G401 (cell line): ENCODE measurements at places on chromosomes 2 and 18.

GRCh38 chr2:71476495-71476894 is 23.1 kb downstream of the DYSF start:
- DNase-seq: no peak

DNA sequence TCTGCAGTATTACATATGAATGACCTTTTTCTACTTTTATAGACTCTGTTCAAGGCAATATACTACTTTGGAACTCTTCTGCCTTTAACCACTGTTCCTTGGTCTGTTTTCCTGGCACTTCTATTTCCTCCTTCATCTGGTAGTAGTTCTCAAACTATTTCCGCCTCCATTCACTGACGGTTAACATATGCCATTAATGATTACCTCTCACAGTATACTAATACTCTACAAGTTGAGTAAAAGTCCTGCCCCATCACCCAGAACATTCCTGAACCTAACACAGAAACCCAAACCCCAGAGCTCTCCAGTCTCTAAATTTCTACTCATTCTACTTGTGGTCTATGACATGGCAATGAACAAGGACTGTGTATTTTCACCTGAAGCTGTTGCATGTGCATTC is 4.5 kb downstream of the GFPT1 start:
- no peak for DNase-seq

DNA sequence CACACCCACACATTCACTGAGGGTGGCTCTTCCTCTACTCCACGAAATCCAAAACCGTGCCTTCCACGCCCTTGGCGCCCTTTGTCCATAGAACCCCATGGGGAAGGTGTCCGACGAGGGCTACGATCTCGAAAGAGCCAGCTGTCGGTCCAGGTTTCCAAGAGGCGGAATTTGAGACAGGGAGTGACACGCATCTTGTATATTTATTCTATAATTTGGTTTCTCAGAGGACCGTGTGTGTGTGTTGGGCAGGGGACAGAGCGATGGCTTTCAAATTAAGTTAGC is 726 bp downstream of the C2orf69 start:
- no peak for DNase-seq

DNA sequence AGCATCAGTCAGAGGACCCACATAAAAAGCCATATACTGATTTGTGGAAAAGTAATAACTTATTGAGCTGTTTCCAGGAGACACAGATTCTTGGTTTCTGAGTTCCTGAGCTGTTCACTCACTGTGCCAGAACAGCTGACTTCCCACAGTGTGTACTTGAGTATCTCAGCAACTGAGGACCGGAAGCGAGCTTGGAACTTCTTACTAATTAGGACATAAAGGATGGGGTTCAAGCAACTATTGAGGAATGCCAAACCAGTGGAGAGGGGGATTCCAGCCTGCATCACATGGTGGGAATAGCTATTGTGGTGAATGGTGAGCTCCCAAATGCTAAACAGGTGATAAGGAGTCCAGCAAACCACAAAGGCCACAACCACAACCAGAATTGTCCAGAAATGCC is 16.4 kb downstream of the EEF1B2 start:
- DNase-seq: no peak

DNA sequence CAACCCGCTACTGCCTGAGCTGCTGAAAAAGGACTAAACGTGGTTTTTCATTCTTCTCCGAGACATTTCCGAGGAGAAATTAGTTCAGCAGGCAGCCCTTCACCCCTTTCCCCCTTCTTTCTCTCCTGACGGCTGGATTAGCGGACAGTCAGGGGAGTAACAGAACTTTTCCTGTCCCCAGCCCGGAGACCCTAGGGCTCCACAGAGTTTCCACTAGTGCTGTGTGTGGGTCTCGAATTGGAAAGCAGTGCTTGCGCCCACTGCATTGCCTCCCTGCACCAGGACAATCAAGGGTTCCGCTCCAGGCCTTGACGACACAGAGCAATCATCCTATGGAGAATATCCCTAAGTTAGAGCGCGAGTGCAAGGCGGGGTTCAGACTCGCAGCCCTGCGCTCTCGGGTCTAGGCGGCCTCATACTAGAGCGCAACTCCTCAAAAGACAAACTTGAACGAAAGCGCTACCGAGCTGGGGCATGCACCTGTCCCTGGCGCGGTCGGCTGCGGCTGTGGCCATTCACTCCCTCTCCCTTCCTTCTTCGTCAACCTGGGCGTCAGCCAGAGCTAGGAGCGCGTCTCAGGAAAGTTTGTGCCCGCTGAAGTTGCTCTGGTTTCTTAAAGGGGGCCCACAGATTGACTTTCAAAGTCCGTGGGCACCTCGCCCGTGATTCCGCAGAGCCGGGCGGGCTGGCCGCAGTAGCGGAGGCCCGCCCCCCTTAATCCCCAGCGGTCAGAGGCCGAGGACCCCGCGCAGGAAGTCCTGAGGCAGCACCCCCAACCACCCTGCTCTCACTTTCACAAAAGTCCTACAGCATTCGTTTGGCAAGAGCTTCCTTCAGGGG is 801 bp downstream of the OSR1 start:
- DNase-seq: no peak

DNA sequence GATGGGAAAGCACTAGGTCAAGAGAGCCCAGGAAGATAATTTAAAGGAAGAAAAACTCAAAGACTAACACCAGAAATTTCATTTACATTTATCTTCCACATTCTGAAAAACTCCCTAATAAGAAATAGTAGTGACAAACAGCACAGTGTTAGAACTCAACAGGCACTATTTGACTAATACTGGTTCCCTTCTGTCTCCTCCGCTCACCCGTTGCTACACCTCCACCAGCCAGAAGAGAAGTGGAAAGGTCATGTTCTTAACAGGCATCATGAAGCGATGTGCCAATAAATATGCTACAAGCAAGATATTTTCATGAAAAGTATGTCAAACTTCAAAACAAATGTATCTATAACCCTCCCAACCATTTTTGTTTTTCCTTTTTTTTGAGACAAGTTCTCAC is 5.7 kb downstream of the ROCK1 start:
- DNase-seq: no peak

DNA sequence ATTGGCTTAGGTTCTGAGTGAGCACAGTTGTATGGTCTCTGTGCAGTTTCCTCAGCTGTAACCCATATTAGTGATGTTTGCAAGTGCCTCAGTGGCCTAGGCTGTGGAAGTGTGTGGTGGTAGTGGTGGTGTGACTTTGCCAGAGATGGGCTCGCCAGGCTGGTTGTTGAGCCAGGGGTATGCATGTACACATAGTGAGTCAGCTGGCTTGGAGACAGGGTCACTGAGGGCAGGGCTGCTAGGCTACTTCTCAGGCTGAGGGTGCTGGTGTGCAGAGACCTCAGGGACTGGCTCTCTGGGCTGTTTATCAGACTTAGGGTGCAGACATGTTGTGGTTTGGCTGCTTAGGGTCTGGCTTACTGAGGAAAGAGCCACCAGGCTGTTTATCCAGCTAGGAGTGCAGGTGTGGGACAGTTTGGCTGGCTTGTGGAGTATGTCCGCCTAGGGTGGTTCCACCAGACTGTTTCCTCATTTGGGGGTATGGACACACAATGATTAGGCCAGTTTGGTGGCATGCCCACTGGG is 15.0 kb downstream of the APLF start:
- no peak for DNase-seq

DNA sequence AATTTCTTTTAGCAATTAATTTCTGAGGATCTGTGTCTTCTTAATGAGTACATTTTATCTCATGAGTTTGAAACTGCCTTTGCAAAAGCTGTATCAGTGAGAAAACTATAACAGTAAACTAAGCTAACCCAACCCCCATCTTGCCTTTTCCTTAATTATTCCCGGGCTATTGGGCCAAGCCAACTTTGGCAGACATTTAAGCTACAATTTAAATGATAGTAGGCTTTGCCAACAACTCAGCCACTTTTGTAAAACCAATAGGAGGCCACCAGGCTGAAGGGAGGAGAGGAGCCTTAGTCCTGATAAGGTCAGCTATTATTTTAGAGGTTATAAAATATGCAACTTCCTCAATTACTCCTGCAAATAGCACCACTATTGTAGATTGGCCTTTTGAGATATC is 218.0 kb upstream of the KCNJ3 start:
- DNase-seq: no peak

DNA sequence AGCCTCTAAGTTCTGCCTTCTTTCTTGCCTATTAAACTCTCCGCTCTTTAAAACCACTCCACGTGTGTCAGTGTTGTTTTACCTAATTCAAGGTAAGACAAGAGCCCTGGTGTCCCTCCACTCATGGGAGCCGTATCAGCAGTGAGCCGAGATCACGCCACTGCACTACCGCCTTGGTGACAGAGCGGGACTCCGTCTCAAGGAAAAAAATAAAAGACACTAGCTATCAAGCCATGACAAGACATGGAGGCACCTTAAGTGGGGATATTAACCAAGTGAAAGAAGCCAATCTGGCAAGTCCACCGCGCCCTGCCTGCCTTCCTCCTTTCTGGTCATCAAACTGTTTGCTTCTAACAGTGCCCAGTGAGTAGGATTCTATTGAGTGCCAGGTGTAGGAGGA is 40.2 kb upstream of the LBH start:
- DNase-seq: no peak

GRCh38 chr2:201233192-201233811 is 27.0 kb upstream of the CASP8 start:
- peak; percentile 49 for DNase-seq

DNA sequence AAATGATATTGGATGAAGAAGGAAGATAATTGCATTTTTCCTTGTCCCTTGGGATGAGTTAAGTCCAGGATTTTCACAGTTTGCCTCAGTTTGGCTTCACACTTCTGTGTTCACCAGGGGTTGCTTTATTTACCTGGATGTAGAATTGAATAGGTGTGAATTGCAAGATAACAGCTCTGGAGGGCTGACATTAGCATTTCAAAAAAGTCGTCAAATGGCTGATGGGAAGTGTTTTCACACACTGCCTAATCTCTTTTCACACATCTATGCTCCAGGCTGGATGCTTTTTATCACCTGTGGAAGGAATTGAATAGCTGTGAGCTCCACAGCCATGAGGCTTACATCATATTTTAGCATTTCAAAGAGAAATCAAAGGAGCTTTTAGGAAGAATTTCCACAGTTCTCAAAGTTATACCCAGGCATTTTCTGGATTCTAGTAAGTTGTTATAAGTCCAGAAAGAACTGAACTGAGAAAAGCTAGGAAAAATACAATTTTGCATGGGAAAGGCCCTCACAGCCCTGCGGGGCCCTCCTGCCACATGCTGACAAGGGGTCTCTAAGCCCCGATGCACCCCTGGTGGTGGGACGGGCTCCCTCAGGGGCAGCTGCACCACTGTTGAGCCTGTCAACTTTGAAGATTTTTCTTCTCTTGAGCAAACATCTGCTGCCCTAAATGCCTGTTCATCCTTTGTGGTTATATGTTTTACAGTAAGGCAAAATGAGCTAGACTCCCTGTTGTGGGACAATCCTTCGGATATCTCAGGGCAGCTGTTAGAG is 43.9 kb downstream of the TEX51 start:
- DNase-seq: no peak

DNA sequence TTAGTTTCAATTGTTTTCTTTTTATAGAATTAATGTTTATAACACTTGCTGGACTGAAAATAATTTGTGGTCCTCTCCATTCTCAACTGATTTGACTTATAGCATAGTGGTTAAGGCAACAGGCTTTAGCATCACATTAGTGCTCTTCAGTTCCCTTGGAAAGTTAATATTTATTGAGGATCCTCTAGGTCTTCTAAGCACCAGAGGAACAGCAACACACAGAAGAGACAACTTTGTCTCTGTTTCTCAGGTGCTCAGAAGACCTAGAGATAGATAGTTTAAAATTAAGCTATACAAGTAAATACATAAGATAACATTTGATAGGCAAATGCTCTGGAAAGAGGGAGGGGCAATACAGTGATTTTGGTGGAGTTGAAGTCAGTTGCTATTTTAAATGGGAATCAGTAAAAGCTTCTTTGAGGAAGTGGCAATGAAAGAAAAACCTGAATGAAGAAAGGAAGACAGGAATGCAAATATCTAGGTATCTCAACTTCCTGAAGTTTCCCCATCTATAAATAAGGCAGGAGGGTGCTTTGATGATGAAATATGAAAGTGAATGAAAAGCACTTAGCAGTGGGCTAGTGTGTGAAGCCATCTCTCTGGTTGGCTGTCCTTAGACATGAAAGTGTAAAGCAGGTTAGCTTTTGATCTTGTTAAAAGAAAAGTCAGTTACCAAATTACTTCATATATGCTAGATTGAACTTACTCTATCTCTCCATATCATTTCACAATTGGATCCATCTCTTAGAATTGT is 7.9 kb downstream of the NEUROD1 start:
- no peak for DNase-seq

DNA sequence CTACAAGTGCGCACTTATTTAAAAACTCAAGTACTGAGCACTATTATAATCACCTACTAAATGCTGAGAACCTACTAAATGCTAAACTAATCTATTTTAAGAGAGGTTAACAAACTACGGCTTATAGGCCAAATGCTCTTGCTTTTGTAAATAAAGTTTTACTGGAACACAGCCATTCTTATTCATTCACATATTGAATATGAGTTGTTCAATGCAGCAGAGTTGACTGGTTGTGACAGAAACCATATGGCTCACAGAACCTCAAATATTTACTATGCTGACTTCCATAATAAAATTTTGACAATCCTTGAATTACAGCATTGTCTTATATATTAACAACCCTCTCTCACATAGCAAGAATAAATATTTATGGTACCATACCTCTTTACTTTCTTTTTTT is 103.2 kb downstream of the ZNF521 start:
- peak; percentile 41 for DNase-seq

DNA sequence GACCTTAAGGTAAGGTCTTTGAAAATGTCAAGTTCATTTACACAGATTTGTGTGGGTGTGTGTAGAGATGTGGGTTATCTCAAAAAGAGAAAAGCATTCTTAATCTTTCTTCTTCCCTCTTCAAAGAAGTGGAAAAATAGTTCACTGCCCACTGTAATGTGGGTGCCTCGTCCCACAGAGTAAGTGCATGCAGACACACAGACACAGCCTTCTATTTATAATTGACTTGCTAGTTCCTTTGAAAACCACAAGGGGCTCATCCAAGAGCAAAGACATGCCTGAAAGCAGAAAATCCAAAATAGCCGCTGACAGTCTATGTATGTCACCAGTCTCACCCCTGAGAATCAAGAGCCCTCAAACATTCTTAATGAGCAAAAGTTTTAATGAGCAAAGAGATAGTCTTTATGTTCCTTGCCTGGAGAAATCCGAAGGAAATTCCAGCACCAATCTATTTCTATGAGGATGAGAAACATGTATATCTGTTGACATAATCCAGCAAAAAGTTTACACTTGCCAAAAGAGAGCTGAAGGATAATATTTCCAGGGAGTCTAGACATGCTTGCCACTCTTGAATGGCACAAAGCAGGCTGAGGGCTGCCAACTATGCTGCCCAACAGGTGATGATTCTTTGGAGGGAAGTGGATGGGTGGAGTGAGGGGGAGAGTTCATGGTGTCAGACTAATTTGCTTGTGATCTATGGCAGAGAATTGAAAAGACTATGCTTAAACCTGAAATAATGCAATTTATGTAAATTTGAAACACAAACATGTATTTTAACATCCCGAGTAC is 93.9 kb downstream of the ACVR1 start:
- no peak for DNase-seq

GRCh38 chr2:216194013-216194412 is 84.9 kb downstream of the XRCC5 start:
- DNase-seq: no peak

GRCh38 chr2:113098041-113098440 is 29.4 kb upstream of the IL1RN start:
- DNase-seq: no peak

- DNase-seq: no peak
Measured at GRCh38 chr2:64951306-64951953, 37.8 kb upstream of the SLC1A4 start.
